Activated CD4-positive, alpha-beta T cell treated with anti-CD3 and anti-CD28 coated beads, Interleukin-10, Interleukin-2, amounts not matched to agents 100 ng/mL and 50 ng/mL, durations not matched to agents 16 hours and 8 hours (primary cell): ENCODE measurements at places on chromosomes 5 and 9.

- peak; percentile 62 for DNase-seq
These were observed 992 bp downstream of the SETD9 start for GRCh38 chr5:56910210-56910965.

GRCh38 chr5:97096846-97097245, 45.6 kb downstream of the LIX1 start:
- no peak for DNase-seq

DNA sequence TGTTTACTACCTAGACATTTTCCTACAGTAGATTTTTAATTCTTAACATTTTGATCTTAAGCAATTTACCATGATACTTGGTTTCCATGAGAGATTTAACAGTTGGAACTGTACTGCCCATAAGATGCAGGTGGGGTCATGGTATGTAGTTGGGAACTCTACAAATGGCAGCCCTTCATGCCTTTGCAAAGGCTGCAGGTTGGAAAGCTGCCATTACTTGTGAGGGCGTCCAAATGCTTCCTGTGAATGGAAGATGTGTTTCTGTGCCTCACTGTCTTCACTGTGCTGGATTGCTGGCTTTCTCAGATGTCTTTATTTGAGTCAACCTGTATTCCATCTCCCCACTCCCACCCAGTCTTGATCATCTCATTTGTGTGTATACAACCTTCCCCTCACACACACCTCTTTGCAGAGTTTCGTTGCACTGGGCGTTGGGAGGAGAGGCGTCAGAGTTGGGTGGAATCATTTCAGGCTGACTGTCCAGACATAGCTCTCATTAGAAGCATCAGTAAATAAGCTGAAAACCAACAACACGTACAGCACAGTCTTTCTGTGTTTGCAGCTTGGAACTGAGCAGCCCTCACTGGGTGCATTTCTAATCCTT, 14.8 kb upstream of the ABL1 start:
- no peak for DNase-seq

- no peak for DNase-seq
These were observed 33.4 kb downstream of the WDR70 start for GRCh38 chr5:37412515-37412914.

DNA sequence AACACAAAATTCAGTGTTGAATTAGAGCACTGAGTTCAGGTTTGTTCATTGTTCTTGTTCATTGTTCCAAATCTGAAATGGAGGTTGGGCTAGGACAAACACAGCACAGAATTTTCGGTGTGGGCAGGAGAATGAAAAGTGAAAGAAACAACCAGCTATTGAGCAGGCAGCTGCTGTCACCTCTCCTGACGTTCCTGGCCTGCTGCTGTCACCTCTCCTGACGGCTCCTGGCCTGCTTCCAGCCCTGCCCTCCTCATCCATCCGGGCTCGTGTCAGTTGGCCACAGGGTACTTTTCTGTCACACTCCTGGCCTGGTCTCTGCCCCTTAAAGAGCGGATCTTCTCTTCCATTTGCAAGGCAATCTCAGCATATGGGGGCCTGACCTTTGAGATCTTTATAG, 45.2 kb upstream of the CKMT2 start:
- DNase-seq, result no peak

DNA sequence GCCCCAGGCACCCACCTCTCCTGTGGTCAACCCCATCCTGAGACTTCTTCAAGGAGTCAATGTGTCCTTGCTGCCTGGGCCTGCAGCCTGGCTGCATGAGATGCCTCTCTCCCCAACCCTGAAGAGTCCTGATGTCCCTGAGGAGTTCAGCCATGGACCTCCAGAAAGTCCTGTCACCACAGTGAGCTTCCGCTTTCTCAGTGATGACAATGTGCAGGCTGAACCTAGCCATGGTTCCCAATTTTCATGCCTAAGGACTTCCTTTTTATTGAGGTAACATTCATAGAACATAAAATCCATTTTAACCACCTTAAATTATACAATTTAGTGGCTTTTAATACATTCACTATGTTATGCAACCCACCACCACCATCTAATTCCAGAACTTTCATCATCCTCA, 29.1 kb downstream of the DAP start:
- no peak for DNase-seq

- no peak for DNase-seq
These were observed 20.2 kb upstream of the NREP start for GRCh38 chr5:111776913-111777781.

DNA sequence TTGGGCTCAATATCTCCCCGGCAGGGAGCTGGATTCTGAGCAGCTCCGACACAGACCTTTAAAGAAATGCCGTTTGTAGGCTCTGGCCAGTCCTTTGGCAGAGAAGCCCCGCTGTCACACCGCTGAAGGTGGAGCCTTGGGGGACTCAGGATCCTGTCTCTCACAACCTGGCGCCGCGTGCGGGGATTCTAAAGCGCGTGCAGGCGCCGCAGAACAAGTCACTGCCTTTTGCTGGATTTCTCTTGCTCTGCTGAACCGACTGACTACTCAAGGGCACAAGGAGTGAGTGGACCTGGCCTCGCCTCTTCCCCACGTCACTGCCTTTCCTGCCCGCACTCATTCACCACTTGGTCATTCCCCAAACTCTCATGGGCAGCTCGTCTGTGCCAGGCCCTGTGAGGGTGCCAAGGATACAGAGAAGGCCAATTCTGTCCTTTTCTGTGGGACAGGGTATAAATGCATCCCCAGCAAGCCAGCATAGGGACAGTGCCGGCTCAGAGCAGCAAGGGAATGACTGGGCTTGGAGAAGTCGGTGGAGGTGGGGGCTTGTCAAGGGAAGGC, 69.3 kb downstream of the CRB2 start:
- no peak for DNase-seq

DNA sequence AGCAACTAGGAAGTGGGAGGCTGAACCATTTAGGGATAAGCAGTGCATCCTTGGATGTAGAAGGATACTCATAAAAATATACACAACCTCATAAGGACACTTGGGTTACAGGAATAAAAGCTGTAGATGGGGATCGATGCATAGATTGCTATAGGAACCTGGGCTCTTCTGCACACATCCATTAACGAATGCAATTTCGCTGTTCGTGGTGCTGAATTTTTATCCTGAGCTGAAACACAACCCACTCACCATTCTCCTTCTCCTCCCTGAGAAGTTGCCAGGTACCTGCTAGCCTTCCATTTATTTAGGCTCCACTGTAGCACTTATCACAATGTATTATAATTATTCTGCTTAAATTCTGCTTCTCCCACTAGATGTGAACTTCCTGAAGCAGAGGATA, 320.6 kb upstream of the BRINP1 start:
- no peak for DNase-seq

- DNase-seq, result no peak
These were observed 42.7 kb upstream of the PLPP1 start for GRCh38 chr5:55577353-55578060.

DNA sequence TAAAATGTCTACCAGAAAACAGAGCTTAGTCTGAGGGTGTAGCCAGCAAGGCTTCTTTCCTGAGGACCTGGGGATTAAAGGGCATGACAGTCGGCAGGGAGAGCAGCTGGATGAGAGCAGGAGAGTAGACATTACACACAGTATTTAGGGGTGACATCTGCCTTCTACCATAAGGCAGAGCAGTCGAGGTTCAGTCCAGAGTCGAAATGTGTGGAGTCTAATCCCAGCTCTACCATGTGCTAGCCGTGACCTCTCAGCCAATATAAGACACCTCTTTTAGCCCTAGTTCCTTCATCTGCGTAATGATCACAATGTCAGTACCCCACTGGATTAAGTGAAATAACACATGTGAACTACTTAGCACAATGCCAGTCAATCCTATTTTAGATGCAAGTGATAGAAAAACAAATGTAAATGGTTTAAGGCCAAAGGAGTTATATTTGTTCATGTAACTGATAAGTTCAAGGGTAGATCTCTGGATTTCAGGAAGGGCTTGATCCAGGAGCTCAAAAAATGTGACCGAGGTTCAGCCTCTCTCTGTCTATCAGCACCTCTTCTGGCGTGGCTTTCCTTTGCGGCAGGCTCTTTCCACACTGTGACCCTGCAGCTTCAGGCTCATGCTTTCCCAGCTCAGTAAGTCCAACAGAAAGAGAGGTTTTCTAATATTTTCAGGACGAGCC, 16.2 kb upstream of the CPLX2 start:
- no peak for DNase-seq

DNA sequence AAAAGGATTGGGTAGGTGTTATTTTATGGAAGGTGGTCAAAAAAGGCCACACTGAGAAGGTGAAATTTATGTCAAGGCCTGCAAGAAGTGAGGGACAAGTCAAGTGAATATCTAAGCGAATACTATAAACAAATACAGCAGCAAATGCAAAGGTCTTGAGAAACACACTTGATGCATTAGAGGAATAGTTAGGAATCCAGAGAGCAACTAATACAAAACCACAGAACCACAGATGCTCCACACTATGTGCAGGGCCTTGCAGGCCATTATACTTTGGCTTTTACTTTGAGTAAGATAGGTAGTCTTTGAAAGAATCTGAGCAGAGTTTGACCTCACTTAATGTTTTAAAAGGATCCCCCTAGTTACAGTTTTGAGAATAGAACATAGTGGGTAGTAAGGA, 4.6 kb downstream of the ZNF622 start:
- no peak for DNase-seq

DNA sequence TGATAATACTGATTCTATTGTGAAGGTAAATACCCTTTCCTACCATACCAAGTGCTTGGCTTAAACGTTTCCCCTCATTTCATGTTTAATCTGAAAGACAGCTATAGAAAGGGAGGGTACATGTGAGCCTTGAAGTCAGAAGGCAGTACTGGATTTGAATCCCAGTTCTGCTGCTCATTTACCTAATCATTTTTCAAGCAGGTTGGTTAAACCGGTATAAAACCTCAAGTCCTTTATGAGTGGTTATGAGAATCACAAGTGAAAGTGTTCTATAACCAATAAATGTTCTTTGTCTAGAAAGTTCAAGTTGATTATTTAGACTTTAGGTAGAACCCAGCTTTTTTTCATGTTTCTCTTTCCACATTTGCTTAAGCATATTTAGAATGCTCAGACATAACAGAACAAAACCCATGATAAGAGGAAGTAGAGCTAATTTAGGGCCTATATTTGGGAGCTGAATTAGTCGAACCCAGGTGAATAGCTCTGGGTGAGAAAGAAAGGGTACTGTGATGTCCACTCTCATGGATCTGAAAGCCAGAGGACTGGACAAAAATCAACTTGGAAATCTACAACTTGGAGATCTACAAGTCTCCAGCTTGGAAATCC, 29.7 kb upstream of the F2RL2 start:
- DNase-seq, result peak; percentile 37

- DNase-seq, result no peak
These were observed 125.9 kb downstream of the ROR2 start for GRCh38 chr9:91824151-91824550.

DNA sequence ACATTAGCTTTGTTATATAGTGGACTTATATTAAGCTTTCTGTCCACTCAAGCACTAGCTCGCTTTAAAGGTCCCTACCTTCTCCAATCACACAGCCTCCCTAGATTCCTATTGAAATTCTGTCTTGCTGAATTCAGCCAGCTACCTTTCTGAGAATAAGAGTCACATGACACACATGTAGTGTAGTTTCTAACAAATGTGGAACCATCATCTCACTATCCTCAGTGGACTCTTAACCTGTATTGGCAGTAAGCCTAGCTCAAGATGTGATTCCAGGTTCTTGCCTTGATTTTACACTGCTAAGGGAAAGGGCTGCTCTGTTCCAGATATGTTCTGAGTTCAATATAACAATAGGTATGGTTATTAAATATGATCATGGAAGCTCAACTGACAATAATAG, 11.4 kb downstream of the FAM219A start:
- DNase-seq, result no peak

GRCh38 chr5:41648996-41649395, 138.6 kb upstream of the PLCXD3 start:
- no peak for DNase-seq

DNA sequence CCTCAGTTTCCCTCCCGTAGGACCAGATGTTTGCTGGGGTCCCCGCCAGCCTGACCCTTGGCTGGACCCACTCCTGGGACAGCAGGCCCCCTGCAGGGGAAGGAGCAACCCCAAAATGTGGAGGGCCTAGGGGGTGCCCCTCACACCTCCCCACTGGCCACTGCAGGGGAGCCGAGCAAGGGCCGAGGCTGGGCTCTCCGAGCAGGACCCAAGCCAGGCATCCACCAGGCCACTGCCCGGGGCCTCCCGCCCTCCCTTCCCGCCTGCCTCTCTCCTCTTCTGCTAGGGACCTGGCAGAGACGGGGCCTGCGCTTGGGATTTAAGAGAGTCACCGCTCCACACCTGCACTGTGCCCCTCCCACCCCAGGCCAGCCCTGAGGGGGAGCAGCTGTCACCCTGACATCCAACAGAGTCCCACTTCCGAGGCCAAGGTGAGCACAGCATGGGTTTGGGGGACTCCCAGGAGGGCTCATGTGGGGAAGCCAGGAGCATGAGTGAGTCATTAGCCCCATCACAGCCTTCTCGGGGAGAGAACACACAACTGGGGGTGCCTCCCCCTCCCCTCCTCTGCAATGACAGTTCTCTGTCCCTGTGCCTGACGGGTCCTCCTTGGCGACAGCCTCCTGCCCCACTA, 15.8 kb downstream of the SOHLH1 start:
- no peak for DNase-seq

- no peak for DNase-seq
These were observed 57.2 kb upstream of the DHFR start for GRCh38 chr5:80711938-80712337.

GRCh38 chr5:14507156-14507941, 74.2 kb upstream of the OTULINL start:
- no peak for DNase-seq

DNA sequence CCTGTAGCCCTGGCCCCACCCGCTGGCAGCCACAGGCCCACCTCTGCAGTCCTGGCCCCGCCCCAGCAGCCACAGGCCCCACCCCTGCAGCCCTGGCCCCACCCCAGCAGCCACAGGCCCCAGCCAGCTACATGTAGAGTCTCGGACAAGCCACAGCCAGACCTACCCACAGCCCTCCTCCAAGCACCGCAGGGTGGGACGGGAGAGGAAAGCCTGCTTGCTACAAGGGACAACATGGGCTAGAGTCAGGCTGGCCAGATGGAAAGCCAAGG, 49.5 kb upstream of the SARDH start:
- no peak for DNase-seq

DNA sequence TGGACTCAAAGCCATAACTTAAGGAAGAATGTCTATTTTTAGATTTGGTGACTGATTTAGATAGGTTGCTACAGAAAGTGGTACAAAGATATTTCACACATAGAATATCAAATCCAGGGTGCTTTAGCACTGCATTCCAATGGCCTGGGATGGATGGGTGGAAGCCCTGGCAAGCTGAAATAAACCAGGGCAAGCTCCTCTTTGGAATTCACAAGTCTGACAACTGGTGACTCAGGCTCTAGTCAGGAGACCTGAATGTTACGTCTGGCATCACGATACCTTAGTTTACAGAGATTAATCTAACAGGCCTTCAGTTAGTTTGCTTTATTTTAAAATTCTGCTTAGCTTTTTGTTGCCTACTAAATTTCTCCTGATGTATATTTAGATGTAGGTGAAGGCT, 144.0 kb downstream of the TMC1 start:
- no peak for DNase-seq

- no peak for DNase-seq
These were observed 54.7 kb downstream of the IRF1 start for GRCh38 chr5:132435886-132436285.
